HFF-Myc (cell line): ENCODE measurements at places on chromosomes 1 and 21.

- no peak for DNase-seq
These were observed 28.3 kb downstream of the COL18A1 start for GRCh38 chr21:45433301-45433700.

GRCh38 chr1:234139966-234140365, 233.3 kb upstream of the COA6 start:
- peak; percentile 38 for DNase-seq

GRCh38 chr21:31921079-31921478, 48.3 kb downstream of the HUNK start:
- DNase-seq, result no peak

DNA sequence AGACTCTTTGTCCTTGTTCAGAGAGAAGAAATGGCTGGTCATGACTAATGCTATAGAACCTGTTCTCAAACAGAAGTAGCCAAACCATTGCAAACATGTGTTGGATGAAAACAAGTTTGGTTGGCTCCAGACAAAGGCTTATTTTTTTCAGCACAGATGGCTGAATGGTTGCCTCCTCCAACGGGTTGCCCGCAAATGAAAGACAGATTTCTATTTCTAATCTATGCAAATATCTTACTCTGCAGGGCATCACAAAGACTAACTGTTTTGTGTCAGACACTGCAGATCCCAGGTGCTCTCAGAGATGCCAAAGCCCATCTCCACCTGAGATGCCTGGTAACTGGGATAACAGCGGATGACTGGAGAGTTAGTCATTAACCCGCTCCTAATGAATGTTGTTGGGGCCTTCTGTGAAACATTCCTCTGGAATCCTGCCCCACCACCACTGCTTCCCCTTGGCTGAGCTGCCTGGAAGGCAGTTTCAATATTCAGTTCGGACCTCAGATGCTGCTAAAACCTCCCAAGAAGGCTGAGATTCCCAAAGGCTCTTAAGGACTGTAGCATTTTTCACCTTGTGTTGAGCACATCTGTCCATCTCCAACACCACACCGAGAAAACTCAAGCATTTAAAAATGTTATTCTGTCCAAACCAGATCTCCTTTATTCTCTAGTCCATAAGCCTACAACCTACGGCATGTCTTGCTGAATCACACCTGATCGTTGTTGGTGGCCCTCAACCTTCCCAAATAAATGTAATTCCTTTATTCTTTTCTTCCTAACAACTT, 104.4 kb downstream of the PTPN14 start:
- DNase-seq, result peak; percentile 93

GRCh38 chr1:43382027-43382779, 7.4 kb downstream of the MED8 start:
- DNase-seq, result no peak

DNA sequence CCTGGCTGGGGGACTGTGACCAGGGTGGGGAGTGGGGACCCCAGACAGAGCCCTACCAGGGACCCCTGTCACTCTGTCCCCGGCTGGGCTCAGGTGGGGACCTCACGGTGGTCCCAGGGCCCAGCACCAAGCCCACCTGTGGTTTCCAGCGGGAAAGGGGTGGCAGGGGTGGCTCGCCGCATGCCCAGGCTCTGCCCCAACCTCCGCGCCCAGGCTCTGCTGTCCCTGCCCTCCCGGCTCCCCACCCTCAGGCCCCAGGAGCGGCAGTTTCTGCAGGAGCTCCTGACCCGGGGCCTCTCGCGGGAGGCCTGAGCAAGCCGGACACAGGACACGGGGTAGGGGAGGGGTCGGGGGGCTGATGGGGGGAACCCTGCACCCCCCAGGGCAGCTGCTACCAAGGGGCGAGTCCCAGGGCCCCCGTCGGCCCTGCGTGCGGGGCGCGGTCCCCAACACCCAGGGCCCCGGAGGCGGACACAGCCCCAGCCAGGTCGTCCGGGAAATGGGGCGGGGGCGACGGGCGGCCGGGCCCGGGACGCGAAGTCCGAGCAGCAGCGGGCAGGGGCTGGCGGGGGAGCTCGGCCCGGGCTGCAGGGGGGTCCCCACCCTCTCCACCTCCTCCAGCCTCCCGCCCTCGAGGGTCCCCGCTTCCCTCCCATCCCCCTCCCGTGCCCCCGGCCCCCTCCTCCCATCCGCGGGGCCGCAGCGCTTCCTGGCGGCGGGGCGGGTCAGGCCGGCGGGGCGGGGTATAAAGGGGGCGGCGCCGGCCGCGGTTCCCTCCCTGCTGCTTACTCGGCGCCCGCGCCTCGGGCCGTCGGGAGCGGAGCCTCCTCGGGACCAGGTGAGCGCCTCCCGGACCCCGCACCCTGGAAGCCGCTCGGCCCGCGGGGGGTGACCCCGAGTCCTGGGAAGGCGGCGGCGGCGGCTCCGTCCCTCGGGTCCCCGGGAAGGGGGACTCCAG, at the start of gene COL6A2:
Gene COL6A2 (plus strand): TSS at position 777 of the 958 bp plus-strand sequence.
- DNase-seq, result no peak

DNA sequence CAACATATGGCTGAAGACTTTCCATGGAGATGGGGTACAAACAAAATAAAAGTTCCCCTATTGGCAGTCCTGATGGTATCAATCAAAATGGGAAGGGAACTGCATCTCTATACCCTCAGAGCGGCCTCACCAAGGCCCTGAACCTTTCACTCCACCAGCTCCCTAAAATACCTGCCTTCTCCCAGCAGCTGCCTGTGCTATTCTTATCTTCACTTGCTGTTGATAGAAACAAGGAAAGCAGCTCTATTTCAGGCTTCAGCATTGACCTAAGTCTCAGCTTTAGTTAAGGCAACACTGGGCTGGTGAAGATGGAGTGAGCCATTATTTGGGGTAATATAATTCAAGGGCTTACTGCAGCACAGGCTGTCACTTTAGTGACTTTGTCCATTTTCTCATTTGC, 21.7 kb upstream of the PIGC start:
- DNase-seq, result no peak

GRCh38 chr1:32106663-32107275, 1.1 kb upstream of the KPNA6 start:
- no peak for DNase-seq

DNA sequence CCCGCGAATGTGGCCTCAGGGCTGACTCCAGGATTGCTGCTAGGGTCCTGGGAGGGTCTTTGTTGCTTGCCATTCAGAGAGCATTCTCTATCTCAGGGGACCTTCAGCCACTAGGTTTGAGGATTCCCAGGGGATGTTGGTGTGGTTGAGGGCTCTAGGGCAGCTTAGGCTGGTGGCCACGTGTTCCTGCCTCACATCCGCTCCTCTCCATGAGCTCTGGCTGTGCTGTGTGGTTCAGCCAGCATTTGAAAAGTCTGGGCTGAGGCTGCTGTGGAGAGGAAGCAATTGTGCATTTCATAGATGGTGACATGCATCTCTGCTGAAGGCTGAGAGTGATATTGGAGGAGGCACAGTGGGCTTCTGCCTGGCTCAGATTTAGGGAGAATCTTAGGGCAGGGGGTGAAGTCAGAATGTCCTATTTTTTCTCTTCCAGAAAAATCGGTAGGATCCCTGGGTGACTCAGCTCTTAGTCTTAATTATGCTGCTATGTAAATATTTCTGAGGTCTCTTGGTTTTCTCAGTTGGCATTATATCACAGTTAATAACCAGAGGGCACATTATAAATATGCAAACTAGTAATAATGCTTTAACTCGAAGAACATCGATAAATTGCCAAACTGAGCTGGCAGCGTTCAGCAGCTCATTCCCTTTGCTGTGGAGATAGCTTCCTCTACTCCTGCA, 182.3 kb downstream of the CAMTA1 start:
- DNase-seq, result no peak

GRCh38 chr1:198174297-198174696, 17.5 kb downstream of the NEK7 start:
- DNase-seq, result no peak

- DNase-seq, result no peak
These were observed 82.3 kb downstream of the PGM1 start for GRCh38 chr1:63675420-63675931.

GRCh38 chr1:167938080-167938636, 1.3 kb upstream of the MPC2 start:
- no peak for DNase-seq

DNA sequence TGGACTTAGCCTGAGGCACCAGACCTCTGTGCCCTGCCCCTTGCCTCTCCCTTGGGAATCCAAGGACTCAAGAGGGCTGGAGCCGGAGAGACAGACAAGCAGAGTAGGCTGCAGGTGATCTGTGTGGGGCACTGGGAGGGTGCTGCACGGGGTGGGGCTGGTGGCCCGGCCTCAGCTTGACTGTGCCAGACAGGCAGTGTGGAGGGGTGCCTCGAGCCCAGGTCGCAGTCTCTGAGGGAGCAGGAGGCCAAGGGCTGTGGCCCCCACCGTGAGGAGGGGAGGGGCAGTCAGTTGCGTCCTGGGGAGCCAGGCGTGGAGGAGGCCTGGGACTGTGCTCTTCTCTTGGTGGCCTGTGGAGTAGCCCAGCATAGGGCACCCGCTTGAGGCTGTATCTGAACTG, 4.0 kb downstream of the GABRD start:
- DNase-seq, result no peak

DNA sequence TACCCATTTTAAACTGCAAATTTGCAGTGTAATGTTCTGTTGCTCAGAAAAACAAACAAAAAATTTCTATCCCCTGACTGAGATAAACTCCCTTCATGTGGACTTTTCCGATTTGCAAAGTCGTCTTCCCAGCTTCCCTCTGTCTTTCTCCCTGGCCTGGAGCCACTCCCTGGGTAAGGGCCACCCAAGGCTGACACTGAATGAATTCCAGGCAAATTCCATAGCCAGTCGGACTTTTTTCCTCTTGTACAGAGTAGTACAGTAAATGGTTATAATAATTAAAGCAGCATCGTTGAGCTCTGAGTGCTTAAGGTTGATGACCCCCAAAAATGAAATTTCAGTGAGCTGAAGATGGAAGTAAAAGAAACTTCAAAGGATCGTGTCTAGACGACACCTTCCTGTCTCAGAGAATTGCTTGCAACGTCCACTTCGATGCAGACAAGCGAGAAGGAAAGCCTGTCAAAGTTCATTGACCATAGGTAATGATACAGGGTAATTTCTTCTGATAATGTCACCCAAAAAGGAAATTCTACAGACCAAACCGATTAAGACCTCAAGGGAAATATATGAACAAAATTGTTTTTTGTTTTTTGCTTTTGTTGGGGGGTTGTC, 33.6 kb upstream of the LHX8 start:
- no peak for DNase-seq
